ENCODE measurements at places on chromosomes 12 and 14.

DNA sequence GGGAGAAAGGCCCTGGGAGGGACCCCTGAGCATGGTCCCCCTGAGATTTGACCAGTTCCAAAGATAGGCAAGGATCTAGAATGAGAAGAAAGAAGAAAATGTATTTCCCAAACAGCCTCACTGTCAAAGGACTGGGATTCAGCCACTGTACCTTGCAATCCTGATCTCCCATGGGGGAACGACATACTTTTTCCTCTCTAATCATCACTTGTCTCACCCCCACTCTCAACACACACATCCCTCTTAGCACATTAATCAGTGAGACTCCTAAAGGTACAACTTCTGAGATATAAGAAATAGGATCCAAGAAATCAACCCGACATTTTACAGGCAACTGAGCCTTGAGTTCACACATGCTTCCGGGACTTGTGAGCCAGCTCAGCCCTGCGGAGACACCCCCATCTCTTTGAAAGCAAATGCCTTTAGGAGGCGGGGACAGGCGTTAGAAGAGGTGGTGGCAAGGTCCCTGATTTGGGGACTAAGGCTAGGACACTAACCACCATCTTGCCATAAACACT, 1.4 kb downstream of the MAP3K9 start:
- no peak for DNase-seq

GRCh38 chr12:41794336-41794735, 350.3 kb downstream of the GXYLT1 start:
- DNase-seq = no peak

DNA sequence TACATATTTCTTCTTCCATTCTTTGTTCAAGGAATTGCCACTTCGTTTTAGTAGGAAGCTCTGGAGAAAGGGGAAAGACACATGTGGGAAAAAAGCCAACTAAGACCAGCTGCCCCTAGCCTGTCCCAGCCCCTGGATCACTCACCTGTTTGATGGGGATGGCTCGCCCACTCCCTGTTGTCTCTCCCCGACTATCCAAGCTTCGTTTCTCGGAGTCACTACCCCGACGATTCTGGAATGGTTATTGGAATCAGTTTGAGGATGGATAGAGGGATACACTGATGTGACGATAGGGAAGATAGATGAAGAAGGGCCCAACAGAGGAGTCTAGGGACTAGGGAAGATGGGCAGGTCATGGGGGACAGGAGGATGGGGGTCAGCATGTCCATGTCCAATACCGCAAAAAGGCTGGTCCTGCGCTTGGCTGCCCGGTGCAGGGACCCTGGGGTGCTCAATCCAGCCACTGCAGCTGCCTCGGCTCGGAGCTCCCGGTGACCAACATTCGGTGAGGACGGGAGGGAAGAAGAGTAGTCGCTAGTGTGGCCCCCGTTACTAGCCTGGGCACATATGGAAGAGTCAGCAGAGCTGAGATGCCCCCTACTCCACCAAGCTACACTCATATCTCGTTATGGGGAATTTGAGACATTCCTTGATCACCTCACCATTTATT, 7.0 kb downstream of the AGAP2 start:
- no peak for DNase-seq

DNA sequence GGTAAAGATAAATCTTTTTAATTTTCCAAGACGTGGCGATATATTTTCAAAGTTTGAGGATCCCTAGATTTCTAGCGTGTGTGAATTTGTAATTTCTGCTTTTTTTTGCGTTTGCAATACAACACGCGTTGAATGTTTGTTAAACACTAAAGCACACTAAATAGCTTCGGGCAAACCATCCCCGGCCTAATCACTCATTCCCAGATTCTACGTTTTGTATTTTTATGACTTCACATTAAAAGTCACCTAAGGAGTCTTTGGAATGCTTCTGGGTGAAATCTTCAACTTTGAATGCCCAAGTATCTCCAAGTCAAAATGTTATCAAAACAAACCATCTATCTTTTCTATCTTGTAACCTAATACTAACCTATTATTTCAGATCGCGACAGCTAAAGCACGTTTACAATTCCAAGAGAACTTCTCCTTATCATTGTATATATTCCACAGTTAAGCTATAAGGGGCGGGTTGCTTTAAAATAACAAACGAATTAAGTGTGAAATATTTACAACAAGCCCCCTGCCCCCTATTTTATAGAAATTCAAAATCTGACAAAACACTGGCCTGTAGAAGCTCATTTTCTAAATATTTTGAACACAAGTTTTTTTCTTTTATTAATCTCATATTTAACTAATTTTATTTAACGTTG, 1.1 kb downstream of the ALX1 start:
- no peak for DNase-seq

DNA sequence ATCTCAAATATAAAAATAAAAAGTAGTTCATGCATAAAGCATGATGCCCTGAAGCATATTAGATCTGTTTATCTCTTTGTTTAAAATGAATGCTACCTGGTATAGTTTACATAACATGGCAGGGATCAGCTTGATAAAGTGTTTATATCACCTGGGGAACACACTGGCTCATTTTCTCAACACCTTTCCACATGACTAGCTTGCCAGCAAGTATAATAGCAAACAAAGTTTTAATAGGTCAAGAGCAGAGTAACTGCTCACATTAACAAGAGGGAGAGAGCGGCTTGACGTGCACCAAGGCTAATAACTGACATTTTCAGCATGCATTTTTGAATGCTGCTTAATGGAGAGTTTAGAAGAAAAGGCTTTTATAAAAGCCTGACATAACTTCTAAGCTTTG, 246.4 kb downstream of the EGLN3 start:
- DNase-seq = no peak

DNA sequence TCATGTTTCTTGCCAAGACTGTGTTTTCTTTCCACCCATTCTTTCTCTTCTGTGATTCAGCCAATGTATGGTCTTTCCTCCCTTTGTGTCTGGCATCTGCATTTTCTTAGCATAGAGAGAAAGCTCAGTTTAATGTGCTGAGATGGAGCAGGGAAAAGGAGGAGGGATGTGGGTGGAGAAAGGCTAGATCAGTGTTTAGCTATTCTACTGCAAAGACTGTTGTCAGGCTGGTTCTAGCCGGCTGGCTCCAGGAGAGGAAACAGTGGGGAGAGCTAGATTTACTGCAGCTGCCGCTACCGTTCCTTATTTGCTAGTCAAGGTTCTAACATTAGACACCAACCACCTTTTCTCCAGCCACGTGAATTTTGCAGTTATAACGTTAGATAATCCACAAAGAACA, 5.2 kb upstream of the RIMKLB start:
- no peak for DNase-seq
